Activated T-cell treated with anti-CD3 and anti-CD28 coated beads for 24 hours (primary cell): ENCODE measurements at places on chromosomes 5 and 9.

GRCh38 chr9:15961217-15961616 lies 408.4 kb downstream of the CCDC171 start:
- no peak for DNase-seq

GRCh38 chr5:104955479-104955878 lies 1392.9 kb upstream of the NUDT12 start:
- DNase-seq: no peak

GRCh38 chr9:105195259-105195658 lies 49.2 kb upstream of the SLC44A1 start:
- DNase-seq: no peak

DNA sequence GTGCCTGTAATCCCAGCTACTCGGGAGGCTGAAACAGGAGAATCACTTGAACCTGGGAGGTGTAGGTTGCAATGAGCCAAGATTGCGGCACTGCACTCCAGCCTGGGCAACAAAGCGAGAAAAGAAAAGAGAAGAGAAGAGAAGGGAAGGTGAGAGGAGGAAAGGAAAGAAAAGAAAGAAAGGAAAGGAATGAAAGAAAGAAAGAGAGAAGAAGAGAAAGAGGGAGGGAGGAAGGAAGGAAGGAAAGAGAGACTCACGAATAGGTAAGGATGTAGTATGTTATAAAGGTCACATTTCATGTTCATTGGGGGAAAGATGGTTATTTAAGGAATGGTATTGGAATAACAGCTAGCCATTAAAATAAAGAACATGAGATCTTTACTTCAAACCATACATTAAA lies 10.4 kb upstream of the ANP32B start:
- DNase-seq: no peak

DNA sequence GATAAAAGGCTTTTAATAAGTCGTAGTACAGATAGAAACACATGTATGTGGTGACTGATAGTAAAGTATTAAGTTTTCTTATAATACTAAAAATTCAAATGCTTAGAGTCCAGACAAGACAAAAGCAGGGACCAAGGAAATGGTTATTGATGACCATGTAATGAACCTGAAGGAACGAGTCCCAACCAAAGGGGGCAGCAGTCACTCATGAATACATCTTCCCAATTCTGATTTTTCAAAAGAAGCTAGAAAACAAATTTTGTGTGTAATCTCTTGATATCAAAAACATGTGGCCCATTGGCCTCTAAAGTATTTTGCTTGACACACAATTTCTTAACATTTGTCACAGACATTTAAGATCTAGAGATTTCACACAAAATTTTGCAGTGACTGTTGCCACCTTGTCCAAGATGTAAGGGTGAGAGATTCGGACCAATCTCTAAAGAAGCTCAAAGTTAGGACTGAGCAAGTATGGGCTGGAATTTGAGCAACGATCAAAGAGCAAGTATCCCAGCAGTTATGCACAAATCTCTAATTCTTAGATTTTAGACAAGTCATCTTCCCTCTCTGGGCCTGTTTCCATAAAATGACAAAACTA lies 66.8 kb downstream of the ARL15 start:
- DNase-seq: no peak

DNA sequence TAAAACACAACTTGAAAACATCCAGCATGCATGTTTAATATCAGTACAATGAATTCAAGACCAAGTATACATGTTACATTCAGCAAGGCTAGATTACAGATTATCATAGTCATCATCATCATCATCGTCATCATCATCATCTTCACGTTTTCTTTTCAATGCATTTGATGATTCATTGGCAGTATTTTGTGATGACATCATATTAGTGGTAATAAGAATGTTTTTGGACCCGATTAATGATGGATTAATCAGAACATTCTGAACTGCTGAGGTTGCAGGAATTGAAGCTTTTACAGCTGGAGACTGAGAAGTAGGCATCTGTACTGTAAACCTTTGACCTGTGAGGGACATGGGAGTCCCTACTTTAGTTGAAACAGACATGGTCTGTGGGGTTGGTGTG lies 4.5 kb downstream of the AK6 start:
- no peak for DNase-seq

DNA sequence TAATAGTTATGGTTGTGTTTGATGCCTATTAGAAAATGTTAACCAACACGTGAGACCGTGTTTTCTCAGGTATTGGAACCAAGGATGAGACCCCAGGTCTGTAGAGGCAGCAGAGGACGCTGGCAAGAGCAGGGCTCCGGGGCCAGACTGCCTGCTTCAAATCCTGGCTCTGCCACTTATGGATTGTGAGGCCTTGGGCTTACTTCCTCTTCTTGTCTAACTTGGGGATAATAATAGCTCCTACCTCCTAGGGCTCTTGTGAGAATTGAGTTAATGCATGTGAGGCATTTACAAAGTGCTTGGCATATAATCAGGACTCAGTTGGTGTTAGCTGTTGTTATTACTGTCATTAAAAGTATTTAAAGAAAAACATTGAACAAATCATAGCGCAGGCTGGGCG lies 85.5 kb upstream of the PITX1 start:
- DNase-seq: no peak

DNA sequence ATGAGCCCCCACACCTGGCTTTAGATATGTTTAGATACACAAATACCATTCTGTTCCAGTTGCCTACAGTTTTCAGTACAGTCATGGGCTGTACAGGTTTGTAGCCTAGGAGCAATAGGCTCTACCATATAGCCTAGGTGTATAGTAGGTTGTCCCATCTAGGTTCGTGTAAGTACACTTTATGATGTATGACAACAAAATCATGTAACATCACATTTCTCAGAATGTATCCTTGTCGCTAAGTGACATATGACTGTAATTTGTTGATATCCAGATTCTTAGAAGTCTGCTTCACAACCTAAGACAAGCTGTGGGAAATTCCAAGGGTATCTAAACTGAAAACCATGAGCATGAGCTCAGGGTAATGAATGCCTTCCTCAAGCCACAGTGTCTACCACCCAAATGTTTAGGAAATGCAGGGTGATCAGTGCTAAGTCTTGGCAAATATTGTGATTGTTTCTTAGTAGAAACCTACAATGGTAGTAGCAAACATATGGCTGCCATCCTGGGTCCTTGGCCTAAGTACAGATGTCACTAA lies 8.4 kb downstream of the ECM2 start:
- no peak for DNase-seq

DNA sequence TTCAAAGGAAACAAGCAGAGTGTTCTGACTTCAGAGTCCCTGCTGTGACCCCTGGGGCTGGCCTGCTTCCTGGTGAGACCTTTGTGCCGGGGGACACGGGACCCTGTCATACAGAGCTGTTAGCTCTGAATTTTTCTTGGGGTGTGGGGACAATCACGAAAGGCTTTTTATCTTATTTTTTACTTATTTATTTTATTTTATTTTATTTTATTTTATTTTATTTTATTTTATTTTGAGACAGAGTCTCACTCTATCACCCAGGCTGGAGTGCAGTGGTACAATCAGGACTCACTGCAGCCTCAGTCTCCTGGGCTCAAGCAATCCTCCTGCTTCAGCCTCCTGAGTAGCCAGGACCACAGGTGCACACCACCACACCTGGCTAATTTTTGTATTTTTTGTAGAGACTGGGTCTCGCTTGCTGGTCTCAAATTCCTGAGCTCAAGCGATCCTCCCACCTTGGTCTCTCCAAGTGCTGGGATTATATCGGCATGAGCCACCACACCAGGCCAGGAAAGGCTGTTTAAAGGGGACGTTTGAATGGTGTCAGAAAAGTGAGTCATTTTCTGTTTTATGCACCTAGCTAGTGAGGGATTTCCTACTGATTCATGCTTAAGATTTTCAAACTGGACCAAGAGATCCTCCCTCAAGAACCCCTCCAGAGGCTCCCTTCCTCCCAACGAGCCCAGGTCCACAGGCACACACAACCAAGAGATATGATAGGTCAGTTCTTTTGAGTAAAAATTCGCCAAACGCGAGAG lies 75.7 kb downstream of the OLFM1 start:
- DNase-seq: no peak

DNA sequence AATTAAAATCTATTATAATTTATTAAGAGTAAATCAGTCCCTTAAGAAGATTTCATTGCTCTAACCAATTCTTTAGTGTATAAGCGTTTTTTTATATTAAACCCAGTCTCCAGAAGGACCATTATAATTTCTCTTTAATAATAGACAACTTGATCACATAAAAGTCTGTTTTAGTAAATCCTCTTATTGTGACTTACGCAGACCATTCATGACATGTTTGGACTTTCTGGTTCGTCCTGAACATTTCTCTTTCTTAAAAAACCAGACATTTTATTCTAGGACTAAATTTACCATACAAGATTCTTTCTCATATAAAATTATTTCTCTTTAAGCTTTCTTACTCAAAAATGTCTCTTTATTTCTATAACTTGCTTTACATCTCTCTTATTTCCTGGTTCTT lies 196.2 kb upstream of the RAI14 start:
- no peak for DNase-seq

DNA sequence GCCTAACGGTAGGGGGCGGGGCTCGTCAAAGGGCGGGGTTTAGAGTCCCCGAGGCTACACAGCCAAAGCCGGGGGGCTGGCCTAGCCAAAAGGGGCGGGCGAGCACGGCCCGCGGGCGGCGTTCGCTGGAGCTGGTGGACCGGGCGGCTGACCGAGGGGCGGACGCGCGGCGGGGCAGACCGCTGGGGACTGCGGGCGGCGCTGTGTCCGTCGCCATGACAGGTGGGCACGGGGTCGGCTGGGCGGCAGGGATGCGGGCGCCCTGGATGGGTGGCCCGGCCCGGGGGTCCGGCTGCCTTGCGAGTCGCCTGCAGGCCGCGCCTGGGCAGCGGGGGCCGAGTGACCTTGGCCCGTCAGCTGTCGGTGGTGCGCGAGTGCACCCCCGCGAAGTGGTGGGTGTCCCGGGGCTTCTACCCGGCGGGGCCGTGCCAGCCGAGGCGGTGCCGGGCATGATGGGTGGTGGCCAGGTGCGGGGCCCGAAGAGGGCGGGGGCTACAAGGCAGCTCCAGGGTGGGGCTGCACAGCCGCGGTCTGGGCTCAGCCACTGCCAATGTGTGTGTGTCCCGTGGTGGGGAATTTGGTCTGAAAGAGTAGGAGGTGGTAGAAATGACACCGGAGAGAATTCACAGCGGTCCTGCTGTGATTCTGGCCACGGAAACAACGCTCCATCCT lies at the start of gene CARD19:
Gene CARD19 (plus strand): TSS at position 87 of the 672 bp plus-strand sequence. CDS start 129 bp downstream, at position 216.
- peak; percentile 39 for DNase-seq

- DNase-seq: no peak
These were observed 17.5 kb upstream of the SEMA4D start for GRCh38 chr9:89515416-89515815.

DNA sequence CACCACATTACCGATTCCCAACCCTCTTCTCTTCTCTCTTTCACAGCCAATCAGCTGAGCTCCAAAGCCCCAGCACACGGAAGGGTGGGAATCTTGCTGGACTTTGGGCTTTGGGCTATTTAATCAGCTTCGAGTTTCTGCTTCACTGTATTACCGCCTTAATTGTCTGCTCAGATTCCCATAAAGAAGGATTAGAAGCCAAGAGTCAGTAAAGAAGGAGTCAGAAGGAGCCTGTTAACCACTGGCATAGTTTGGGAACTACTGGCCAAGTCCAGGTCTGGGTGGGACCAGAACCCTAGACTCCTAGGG lies 4.4 kb downstream of the SPRY4 start:
- no peak for DNase-seq

GRCh38 chr5:175590471-175590881 lies 67.4 kb upstream of the HRH2 start:
- DNase-seq: no peak

GRCh38 chr5:128927644-128928043 lies 37.6 kb upstream of the SLC27A6 start:
- DNase-seq: no peak

DNA sequence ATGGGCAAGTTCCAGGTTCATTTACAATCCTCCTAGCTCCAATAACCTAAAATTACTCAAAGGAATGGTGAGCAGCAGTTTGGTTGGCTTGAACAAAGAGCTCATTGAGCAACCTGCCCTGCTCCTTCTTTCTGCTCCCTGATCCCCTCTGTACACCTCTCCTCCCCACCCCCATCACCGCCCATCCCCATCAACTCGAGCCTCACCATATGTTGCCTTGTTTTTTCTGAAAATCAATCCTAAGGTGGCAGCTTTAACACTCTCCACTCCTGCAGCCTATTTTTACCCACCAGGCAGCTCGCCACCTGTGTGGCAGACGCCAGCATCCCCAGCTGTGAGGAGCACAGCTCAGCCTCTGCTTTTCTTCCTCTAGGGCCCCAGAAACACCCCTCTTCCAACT lies 533.4 kb upstream of the BRINP1 start:
- DNase-seq: no peak

DNA sequence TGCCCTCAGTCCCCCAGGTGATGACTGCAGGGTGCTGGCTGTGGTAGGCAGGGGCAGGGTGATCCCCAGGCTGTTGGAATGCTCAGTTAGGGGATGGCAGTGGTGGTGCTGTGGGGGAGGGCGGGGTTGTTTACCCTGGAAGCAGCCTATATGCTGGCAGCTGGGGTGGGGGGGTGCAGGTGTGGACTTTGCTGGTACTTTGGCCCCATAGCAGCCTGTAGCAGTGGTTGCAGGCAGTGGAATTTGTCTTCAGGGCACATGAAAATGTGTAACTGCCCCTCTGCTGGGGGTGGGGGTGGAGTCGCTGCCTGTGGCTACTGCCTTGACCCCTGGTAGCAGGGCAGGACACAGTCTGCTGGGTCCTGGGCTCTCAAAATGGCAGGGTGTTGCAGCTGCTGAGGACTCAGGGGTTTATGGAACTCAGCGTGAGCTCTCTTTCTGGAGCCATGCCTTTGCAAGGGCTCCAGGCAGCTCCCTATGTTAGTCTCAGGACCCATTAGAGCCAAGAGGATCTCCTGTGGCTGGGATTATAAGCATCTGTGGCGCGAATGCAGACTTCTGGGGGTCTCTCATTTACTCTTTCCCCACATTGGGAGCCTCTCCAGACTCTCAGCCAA lies 65.0 kb downstream of the RMI1 start:
- no peak for DNase-seq

DNA sequence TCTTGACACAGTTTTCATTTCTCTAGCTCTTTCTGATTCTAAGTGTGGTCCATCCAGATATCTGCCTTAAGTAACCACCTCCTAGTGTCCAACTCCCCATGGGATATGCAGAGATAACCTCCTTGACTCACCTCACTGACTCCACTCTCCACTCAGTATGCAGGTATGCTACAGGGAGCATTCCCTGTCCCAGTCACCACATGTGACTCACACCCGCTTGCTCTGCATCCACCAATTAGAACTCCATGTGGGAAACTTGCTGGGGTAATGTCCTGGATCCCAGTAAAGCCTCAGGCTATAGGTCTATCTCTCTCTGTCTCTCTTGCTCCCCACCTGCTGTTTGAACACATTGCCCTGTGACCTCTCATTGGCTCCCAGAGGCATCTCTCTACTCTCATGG lies 563.9 kb downstream of the HTR1A start:
- no peak for DNase-seq

DNA sequence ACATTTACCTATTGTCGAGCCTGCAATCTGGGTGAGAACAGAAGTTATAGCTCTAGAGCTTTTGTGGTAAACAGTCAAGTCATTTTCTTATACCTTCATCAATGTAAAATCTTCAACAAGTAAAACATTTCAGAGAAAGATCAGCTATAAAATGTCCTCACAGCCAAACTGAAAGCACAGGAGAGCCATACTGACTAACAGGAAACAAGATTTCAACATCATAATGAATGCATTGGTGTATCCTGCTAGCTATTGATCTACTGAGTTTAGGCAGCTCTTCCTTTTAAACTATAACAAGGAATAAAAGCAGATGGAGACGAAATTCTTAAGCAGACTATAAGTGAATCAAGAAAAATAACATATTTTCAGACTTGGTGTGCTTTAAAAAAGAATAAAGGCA lies 1522.9 kb upstream of the WWC1 start:
- no peak for DNase-seq
